ENCODE measurements at places on chromosomes 7 and 10.

DNA sequence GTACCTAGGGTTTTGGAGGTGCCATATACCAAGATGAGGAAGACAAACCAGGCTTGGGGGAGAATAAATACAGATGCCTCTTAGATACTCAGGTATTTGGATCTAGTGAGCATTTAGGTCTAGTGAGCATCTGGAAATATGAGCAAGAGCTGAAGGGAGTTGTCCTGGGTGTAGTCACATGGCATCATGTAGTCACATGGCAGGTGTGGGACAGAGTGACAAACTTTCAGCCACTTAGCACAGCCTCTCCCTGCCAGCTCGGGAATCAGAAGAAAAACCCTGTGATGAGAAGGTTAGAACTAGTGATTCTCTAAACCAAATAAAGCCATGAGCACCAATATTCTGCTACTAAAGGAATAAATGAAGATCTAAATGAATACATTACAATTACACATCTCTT lies 24.3 kb downstream of the RGR start:
- DNase-seq = no peak

DNA sequence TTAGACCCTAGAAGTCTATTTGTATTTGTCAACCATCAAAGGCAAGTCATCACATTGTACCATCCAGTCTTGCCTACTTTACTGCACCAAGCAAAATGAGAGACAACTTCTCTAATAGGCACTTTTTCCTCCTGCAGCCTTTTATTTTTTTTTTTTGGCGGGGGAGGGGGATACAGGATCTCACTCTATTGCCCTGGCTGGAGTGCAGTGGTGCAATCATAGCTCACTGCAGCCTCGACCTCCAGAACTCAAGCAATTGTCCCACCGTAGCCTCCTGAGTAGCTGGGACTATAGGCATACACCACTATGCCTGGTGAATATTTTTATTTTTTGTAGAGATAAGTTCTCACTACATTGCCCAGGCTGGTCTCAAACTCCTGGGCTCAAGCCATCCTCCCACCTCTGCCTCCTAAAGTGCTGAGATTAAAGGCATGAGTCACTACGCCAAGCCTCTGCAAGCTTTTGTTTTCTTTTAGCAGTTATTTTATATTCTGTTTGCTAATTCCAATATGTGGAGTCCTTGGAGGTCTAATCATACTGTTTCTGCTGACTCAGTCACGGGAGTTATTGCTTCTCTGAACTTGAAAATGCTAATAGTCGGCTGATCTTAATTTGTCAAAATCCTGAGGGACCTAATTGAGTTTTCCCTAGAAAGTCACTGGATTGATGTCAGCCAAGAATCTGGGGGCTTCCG lies 14.2 kb downstream of the KPNA7 start:
- no peak for DNase-seq

GRCh38 chr7:926061-927030 lies 28.1 kb downstream of the ADAP1 start:
- DNase-seq = peak; percentile 81

DNA sequence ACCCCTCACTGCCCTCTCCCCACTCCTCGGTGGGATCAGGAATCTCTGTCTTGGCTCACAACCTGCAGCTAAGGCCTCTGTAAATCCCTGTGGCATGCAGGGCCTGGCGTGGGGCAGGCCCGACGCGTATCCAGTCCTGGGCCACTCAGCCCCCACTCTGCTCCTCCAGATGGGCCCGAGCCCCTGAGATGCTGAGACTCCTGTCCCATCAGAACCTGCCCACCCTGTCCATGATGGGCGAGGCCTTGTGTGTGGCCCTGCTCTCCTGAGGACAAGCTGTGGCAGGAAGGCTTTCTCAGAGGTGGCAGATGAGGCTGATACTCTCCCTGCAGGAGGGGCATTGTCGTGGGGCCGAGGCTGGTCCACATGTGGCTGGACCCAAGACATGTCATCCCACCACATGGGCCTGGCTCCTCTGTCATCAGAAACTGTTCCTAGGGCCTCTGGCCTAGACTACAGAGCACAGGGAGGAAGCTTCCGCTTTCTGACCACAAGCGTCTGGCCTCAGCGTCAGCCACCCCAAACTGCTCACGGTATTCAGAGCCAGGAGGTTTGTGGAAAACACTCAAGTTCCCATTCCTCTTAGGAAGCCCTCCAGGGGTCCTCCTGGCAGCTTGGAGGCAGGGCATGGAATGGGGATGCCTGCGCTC lies 6.0 kb downstream of the ALOX5 start:
- peak; percentile 70 for DNase-seq

DNA sequence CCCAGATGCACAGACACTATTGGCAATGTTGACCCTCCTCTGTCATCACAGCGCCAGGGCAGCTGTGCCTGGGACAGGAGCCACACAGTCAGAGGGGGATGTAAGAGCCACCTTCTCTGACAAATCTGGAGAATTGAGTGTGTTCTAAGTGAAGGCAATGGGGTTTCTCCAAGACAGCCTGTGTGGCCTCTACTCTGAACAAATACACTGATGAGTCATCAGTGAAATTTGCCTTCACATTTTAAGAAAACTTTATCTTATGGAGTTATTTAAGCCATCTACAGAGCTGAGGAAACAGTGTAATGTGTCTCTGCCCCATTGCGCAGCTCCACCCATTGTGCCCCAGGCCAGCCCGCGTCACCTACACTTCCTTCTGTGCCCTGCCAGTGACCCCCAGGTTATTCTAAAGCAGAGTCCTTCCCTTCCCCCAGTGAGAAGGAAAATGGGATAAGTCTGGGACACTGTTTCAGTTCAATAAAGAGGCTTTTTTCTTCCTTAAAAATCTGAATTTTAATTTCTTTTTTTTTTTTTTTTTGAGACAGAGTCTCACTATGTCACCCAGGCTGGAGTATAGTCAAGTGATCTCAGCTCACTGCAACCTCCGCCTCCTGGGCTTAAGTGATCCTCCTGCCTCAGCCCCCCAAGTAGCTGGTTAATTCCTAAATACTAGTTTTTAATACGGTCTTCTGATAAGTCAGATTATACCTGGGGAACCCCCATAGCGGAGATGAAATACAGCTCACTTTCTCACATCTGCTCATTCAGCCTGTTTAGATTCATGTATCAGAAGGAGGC lies 21.8 kb downstream of the AKR1E2 start:
- DNase-seq = no peak

DNA sequence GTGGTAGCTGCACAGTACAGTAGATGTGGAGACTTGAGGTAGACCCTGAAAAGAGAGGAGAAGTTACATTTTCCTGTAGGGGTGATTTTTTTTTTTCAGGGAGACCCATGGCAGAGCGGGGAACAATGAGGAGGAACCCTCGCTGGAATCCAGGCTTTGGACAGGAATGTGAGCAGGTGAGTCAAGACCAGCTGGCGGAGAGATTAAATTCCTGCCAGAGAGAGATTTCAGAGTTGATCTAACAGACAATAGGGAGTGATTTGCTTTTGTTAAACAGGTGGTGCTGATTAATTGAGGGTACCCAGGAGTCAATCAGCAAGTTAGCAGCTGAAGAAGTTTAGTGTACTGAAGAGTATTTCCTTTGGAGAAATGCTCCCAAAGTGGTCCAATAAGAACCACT lies 41.6 kb upstream of the MINDY3 start:
- DNase-seq = no peak

DNA sequence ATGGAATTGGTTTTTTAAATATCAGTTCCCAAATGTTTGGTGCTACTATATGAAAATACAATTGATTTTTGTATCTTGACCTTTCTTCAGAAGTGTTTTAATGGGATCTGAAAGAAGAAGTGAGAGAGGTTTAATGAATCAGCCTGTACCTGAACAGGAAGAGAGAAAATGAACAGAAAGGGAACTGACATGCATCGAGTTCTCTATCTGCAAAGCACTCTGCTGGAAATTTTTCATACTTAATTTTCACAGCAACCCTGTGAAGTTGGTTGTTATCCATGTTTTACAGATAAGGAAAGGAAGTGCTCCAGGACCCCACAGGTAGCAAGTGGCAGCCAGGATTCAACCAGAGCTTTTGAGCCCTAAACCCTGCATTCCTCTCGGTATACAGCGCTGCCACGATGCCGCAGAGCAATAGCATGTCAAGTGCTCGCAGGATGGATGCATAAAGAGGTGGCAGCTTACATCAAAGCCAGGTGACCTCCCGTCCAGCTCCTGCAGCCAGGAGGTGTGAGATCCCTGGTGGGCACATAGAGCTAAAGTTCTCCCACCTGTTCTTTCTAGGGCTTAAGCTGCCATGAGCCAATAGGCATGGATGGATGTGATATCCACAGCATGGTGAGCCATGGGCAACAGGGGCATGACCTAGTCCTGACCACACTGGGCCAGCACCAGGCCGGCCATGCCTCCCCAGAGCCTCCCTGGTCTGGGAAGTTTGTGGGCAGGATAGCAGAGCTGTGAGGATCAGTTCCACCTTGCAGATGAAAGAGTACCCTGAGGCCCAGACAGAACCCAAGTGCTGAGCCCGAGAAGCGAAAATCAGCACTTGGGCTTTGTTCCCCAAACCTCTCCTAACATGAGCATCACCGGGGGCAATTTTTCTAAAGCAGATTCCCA lies 57.2 kb downstream of the CALML3 start:
- DNase-seq = no peak

- no peak for DNase-seq
Measured at GRCh38 chr7:106778656-106779250, 86.3 kb upstream of the PIK3CG start.

GRCh38 chr7:36880108-36880507 lies 155.8 kb upstream of the AOAH start:
- DNase-seq = no peak

GRCh38 chr7:35874886-35875285 lies 74.0 kb downstream of the SEPTIN7 start:
- DNase-seq = no peak

- DNase-seq = no peak
Measured at GRCh38 chr10:35577926-35578617, 27.1 kb upstream of the GJD4 start.

GRCh38 chr10:86221442-86222335 lies 144.9 kb downstream of the GRID1 start:
- DNase-seq = no peak

- DNase-seq = no peak
Measured at GRCh38 chr10:45644527-45644926, 28.0 kb downstream of the ZFAND4 start.

GRCh38 chr10:90328459-90328858 lies 529.4 kb downstream of the HTR7 start:
- DNase-seq = no peak

DNA sequence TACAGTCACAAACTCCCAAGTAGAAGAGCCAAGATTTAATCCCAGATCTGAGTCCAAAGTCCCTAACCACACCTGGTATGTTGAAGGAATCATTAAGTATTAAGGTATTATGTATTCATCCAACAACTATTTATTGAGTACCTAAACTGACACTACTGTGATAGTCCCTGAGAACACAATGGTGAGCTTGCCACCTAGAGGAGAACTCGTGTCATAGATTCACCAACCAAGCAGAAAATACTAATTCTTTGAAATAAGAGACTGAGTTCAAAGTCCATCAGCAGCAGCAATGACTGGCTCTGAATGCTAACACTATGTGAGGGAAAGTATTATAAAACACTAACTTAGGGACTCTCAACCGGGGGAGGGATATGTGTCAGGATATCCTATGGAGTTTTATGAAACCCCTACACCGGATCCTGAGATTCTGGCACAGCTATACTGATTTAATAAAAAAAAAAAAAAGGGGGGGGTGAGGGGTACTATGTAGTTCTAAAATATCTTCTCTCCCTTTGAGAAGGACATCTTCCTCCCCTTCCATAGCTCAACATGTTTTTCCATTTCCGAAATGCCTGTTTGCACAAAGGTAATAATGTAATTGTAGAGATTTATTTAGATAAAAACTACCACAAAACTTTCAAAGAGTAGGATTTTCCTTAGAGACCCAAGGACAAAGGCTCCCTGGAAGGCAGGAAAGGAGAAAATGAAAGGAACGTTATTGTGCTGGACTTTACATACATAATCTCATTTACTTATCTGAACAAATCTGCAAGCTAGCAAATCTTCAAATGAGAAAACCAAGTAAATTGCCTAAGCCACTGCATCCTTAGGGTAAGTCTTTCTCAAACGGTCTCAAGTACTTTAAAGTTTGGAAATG lies 1.6 kb downstream of the NCOA4 start:
- peak; percentile 69 for DNase-seq

DNA sequence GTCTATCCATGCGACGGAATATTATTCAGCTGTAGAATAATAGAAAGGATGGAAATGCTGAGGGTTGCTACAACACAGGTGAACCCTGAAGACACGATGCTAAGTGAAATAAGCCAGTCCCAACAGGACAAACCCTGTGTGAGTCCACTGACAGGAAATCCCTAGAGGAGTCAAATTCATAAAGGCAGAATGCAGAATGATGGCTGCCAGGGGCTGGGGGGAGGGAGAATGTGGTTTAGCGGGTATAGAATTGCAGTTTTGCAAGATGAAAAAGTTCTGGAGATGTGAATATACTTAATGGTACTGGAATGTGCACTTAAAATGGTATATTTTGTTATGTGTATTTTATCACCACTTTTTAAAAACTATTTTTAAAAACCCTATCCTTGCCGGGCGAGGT lies 36.9 kb upstream of the DOCK1 start:
- DNase-seq = no peak

- DNase-seq = no peak
Measured at GRCh38 chr7:124462249-124462648, 303.3 kb downstream of the GPR37 start.

DNA sequence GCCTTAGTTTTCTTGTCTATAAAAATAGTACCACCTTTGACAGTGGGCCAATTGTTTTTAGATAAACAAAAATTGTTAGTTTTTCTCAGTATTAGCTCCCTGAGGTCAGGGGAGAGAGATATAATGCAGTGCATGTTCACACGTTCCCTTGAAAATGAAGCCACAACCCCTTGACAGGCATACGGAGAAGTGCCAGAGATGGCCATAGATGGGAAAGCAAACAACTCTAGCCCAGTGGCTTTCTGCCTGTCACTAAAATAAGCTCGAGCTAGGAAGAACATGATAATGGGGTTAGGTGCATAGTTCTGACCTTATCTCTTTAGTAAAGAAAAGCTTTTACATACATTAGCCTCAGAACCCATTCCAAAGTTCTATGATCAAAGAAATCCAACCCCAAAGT lies 124.9 kb downstream of the CHRM2 start:
- no peak for DNase-seq

GRCh38 chr10:74932648-74933047 lies 106.2 kb downstream of the KAT6B start:
- DNase-seq = peak; percentile 78

DNA sequence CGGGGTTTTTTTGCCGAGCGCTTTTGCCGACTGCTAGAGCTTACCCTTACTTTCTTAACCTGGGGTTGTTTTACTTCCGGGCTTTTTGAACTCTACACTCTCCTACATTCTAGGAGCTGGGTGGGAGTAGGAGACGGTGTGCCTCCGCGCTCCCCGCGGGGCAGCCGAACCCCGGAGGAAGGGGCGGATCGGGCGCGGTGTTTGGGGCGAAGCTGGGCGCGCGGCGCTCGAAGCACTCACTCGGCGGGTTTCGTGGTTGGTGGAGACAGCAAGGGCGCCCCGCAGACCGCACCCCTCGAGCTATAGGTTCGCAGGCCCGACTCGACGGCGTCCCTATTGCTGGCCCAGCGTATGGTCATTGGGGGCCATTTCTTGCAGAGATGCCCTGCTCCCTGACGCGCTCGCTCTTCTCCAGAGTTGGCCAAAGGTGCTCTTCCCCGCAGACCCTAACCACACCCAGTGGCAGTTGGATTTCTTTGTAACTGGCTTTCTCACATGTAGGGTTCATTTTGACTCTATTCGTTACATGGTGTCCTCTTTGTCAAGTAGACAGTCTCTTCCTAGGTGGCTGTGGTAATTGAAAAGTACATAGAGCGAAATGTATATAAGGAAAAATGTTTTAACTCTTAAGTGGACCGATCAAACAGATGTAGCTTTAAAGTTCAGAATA lies 364 bp downstream of the ZNF518A start:
- peak; percentile 57 for DNase-seq

- DNase-seq = no peak
Measured at GRCh38 chr7:41193738-41194282, 509.1 kb downstream of the INHBA start.
